ENCODE measurements at places on chromosomes 6 and 20.

DNA sequence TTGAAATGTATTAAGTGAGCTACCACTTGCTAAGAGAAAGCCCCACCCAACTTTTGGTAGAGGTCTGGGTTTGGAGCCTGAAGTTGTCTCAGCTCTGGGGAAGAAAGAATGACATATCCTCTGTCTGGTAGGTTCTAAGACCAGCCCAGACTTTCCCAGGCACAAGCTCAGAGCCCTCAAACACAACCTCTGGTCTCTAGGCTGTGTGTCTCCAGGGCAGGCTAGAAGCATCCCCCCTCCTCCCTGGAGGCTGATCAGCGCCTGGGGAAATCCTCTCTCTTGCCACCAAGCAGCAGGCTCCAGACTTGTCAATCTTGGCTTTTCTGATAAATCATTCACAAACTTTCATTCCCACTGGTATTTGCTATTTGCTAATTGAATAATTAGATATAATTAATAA lies 226.5 kb upstream of the CST7 start:
- DNase-seq = no peak

- DNase-seq = no peak
Measured at GRCh38 chr6:903761-904160, 210.8 kb upstream of the EXOC2 start.

GRCh38 chr6:169589699-169590257 lies 112.1 kb downstream of the WDR27 start:
- DNase-seq = no peak

DNA sequence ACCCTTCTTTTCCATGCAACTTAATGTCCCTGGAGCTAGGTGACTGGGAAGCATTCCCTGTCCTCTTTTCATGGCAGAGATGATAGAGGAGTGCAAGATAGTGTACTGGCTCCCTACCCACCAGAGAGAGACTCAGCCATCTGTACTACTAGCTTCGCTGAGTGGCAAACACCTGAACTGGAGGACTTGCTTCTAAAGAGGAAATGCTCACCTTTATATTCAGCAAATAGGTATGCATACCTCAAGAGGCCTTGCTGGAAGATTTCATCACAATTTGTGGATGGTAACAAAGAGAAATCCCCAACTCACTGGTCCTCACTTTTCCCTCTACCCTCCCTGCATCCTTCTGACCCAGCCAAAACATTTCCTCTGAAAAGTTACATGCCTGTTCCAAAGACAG lies 124.1 kb downstream of the FOXA2 start:
- no peak for DNase-seq

DNA sequence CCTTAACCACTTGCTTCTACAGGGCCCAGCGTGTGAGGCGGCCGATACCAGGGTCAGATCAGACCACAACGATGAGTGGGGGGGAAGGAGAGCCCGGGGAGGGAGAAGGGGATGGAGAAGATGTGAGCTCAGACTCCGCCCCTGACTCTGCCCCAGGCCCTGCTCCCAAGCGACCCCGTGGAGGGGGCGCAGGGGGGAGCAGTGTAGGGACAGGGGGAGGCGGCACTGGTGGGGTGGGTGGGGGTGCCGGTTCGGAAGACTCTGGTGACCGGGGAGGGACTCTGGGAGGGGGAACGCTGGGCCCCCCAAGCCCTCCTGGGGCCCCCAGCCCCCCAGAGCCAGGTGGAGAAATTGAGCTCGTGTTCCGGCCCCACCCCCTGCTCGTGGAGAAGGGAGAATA lies 2.8 kb downstream of the RING1 start:
- no peak for DNase-seq

GRCh38 chr6:140789466-140789865 lies 1343.3 kb upstream of the GJE1 start:
- no peak for DNase-seq

GRCh38 chr6:135088818-135089809 lies 34.5 kb upstream of the HBS1L start:
- DNase-seq = no peak

GRCh38 chr6:22466665-22467245 lies 102.6 kb upstream of the HDGFL1 start:
- no peak for DNase-seq

- DNase-seq = peak; percentile 76
Measured at GRCh38 chr6:159168536-159169192, 536 bp upstream of the FNDC1 start.

DNA sequence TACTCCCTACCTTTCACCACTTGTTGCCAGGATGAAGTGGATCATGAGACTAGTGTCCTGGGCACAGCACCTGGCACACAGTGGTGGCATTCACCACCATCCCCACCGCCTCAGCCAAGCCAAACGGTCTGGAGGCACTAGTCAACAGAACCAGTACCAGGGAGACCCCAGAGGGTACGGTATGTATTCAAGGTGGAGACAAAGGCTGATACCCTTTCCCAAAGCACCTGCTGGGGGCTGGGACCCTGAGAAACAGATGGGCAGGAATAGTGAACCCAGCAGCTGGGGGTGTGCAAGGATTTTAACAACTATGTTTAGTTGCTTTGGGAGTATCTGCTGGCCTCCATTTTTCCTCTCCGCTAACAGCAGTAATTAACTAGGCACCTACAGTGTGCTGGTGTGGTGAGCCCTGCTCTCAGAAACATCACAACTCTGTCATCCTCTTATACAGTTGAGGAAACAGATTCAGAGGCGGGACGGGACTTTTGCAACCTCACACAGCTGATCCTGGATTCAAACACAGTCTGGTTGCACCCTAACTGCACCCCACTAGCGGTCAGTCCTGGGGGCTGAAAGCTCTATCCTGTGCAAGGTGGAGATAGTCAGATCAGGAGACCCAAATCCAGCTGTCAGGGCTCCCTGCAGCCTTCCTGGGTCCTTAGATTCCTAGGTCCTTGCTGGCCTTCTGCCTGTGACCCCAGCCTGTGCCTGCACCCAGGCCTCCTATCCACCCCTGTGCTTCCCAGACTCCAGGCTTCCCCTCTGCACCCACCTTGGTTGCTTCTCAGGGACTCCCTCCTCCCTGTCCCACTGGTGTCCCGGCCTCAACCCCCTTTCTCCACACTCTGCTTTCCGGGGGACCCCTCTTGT lies 1.2 kb downstream of the SNTA1 start:
- no peak for DNase-seq

DNA sequence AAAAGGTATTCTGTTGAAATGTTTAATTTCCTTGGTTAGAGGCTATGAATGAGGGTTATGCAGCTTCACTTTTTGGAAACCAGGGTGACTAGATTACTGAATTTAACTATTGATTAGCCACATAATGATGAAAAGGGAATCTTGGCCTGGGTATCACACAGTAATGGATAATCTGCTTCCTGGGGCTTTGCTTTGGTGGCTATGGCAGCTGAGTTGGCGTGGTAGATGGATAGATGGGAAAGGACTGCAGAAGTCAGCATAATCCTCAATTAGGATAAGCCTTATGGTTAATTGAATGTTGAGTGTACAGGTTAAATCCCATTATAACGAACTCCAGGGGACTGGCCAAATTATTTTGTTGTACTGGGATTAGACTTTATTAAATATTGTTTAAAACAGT lies 5.2 kb downstream of the NCOA3 start:
- no peak for DNase-seq

- no peak for DNase-seq
Measured at GRCh38 chr20:4457566-4458543, 263.9 kb upstream of the PRND start.

DNA sequence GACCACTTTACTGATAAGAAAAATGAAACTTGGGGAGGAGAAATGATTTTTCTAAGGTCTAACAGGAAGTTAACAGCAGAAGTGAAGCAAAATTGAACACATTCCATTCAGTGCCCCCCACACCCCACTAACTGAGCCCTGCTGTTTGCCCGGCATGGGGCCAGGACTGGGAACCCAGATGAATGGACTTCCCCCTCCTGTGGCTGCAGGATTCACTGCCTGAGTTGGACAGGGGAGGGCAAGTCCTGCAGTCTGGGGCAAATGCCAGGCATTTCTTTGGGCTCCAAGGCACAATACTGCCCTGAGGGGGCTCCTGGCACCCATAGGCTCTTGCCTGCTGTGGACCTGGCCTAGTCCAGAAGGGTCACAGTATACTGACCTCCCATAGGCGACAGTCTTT lies 28.3 kb downstream of the FYN start:
- DNase-seq = no peak

GRCh38 chr6:56864171-56864616 lies 90.7 kb upstream of the BEND6 start:
- no peak for DNase-seq

DNA sequence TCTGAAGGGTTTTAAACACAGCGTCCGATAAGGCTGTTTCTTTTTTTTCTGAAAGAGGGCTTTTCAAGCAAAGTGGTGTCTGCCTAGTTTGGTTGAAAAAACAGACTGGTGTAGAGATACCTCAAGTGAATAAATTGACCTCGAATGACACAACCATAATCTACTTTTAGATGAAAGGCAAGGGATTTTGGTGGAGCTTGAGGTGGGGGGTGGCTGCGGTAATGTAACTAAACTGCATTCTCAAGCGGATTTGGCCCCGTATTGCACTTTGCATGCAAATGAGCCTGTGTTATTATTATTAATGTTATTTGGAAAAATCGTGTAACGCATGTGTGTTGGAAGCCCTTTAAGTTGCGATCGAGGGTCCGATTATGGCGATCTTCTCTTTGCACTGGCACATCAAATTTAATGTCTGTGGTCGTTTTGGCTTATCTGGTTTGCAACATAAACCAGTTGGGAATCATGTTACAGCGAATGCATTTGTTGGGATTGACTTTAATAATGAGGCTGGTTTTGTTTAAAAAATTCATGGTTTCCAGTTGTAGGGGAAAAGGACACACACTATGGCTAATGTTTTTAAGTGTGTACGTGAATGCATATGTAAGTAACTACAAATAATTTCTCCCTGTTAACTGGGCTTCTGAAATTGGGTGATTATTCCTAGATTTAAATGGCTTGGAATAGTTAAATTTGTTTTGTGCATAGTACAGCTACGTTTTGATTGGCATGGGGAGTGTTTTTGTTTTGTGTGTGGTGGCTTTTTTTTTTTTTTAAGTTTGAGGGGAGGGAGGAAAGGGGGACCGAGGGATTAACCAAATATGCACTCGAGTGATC lies 1.0 kb downstream of the JARID2 start:
- no peak for DNase-seq

DNA sequence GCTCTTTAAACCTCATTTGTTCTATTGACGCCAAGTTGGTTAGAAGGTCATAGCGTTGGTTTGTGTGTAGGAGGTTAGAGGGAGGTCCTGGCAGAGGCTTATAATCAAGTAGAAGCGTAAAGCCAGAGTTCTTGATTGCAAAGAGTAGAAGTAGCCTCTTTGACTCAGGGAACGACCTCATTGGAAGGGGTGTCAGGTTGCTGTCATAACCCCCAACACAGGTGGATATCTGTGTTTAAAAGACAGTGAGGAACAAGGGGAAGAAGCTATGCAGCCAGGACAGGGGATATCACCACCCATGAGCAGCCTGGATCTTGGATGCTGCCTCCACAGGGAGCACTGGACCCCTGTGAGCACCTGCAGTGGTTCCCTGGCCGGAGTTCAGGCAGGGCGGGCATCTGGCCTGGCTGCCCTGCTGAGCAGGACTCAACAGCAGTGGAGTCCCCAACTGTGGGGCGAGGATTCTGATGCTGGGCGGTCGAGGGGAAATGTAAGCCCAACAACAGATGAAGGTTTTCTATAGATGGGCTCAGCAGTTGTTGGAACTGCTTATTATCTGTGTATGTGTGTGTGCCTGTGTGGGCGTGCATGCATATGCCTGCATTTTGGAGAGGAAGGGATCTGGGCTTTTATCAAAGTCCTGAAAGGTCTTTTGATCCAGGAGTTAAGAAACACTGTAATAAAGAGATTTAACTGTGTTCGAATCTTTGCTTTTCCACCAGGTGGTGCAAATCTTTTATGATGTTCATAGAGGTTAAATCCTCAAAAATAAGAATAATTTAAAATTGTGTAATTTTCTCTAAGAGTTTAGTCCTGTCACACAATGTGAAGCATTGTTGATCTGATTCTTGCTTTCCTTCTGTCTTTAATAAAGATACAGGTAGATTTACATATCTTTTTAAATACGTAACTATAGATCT lies 27.7 kb downstream of the HIVEP1 start:
- DNase-seq = no peak

DNA sequence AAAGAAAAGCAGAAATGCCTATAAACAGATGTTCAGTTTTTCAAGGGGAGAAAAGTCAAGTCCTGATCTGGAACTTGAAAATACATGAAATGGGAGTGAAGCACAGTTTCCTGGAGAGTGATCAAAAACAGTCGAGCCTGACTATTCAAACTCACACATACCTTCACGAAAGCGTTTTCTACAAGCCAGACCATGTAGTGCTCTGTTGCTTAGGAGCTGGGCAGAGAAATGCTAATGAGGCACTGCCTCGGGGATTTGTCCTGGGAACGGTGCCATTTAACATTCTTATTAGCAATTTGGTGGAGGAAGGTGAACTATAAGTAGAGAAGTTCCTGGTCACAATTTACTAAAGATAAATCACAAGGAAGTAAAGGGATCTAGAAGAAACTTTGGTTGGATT lies 5.9 kb downstream of the NHSL1 start:
- DNase-seq = no peak

DNA sequence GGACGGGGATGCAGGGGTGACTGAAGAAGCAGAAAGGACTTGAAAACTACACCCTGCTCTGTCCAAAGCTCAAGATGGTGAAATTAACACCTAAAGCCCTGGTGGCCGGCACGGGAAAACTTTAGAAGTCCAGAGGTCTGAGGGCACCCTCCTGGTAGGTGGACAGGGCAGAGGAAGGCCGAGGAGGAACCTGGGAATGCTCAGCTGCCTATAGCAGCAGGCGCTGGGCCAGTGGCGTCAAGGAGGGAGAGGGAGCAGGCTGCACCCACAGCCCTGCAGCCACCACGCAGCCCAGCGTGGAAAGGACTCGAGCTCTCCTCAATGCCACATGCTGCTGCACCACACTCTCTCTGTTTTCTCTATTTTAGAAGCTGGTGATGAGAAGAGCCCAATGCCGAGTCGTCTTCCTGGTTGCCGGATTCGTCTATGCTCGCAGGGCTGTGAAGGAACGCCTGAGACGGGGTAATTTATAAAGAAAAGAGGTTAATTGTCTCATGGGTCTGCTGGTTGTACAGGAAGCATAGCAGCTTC lies 248.3 kb upstream of the AFDN start:
- DNase-seq = no peak

GRCh38 chr6:10433322-10433721 lies 18.4 kb upstream of the TFAP2A start:
- DNase-seq = no peak

DNA sequence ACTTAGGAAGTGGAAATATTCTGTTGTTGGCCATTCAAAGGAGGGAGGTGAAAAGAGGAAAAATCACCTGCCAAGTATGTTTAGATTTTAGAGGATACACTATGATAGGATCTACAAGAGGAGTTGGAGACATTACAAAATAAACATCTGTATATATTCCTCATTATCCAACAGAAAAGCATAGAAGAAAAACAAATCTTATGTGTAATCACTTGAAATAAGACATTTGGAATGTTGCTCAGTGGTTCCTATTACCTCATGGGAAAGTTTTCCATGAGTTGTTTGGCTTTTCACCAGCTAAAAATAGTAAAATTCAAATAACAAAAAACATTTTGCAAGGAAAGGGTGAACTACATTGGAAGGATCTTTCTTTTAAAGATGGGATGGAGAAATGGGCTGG lies 76.7 kb upstream of the CARMIL1 start:
- DNase-seq = no peak

Measured in endothelial cell (in vitro differentiated cells).